T47D (cell line): ENCODE measurements at places on chromosomes 12 and 14.
A peak's percentile ranks its signal among the peaks of the same experiment; 100 is the strongest.

DNA sequence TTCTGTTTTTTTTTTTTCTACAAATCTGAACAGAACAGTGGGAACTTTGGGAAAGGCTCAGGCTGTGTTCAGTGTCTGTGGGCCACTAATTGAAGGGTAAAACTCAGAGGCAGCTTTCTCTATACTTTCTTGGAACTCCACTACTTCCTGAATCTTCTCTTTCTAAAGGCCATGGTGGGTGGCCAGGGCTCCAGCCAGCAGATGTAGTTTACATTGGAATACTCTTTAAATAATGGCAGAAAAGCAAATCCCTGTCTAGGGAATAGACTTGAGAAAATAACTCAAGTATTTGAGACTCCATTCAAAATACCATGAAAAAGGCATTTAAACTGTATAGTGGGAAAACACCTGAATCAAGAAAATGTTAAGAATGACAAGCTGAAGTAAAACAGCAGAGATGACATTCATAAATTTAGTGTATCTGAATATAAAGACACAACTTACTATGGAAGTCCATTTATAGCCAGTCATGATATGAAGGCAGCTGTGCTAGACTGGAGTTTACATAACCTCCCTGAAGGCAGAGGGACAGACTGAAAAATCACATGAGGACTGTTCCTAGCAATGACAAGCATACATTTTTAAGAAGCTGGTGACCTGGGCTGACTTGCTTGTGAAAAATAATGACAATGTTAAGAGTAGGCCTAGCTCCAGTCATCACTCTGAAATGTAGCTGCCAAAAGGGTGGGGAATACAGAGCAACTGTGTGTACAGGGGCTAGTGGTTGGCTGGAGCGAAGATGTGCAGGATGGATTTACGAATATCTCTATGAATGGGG lies 168.6 kb downstream of the STXBP6 start:
- no peak for DNase-seq

GRCh38 chr14:91123201-91123600 lies 9.3 kb downstream of the DGLUCY start:
- no peak for DNase-seq

GRCh38 chr14:98858158-98858557 lies 413.8 kb downstream of the BCL11B start:
- DNase-seq: no peak

- DNase-seq: no peak
These were observed 19.1 kb upstream of the AMN start for GRCh38 chr14:102903248-102903888.

GRCh38 chr12:103855896-103856657 lies 15.0 kb upstream of the NT5DC3 start:
- DNase-seq: no peak

- no peak for DNase-seq
These were observed 127.3 kb upstream of the CCND2 start for GRCh38 chr12:4145990-4146859.

- no peak for DNase-seq
These were observed 5.9 kb downstream of the SEC23A start for GRCh38 chr14:39097159-39097558.

GRCh38 chr12:82952946-82953345 lies 266.2 kb downstream of the TMTC2 start:
- DNase-seq: no peak

DNA sequence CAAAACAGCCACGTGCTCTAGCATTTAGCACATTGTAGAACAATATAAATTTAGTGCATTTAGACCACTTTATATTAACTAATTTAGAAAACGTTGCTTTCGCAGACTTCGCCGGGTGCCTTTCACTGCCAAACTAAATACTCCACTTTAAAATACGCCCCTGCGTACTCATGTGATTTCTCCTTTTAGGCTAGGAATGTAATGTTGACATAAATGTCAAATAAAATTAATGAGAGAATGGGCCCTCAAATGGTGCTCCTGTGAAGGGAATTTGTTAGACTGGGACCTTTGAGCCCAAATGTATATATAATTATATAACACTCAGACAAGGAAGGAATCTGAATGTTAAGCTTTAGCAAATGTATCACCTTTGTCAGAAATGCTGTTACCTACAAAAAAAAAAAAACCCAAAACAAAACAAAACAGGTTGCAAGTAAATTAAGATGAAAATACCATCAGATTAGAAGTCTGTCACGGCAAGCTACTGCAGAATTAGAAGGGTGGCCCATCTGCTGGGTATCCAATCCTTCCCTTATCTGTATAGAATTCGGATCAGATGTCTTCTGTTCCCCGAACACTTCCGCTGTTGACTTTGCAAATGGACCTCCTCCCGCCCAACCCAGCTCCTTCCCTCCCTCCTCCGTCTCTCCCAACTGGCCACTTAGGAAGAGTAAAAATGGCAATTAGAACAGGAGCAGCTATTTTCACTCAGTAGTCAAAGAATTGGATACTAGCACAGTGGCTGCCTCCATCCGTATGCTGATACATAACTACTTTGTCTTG lies 159.3 kb upstream of the FOXN3 start:
- no peak for DNase-seq

- DNase-seq: no peak
These were observed 3.2 kb downstream of the KCNJ8 start for GRCh38 chr12:21771311-21771710.

DNA sequence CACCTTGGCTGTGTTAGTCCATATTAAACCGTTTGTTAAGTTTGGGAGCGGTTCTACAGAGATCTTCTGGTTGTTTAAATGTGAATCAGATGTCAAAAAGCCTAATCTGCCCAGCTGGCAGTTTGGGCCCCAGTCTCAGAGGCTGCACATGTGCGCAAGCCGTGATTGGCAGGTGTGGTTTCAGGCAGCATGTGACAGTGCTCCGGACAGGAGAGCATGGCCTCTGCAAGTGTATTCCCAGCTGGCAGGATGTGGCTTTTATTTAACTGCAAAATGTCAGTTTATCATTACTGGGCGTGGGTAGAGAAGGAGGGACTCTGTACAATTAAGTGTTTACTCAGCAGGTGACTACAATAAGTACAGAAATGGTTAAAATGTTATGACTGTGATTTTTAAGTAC lies 77.5 kb downstream of the PELI2 start:
- no peak for DNase-seq

- no peak for DNase-seq
These were observed 46.1 kb downstream of the MDM2 start for GRCh38 chr12:68854078-68854468.

- DNase-seq: no peak
These were observed 49.4 kb downstream of the MOK start for GRCh38 chr14:102255401-102256190.

- no peak for DNase-seq
These were observed 34.2 kb upstream of the TCL1B start for GRCh38 chr14:95651821-95652583.

GRCh38 chr14:102975662-102976061 lies 53.2 kb downstream of the AMN start:
- DNase-seq: no peak

- DNase-seq: no peak
These were observed 35.8 kb downstream of the CCNK start for GRCh38 chr14:99516871-99517642.

GRCh38 chr14:99612738-99613330 lies 8.8 kb upstream of the CCDC85C start:
- DNase-seq: no peak

GRCh38 chr12:128421375-128421774 lies 154.4 kb downstream of the TMEM132C start:
- DNase-seq: no peak

DNA sequence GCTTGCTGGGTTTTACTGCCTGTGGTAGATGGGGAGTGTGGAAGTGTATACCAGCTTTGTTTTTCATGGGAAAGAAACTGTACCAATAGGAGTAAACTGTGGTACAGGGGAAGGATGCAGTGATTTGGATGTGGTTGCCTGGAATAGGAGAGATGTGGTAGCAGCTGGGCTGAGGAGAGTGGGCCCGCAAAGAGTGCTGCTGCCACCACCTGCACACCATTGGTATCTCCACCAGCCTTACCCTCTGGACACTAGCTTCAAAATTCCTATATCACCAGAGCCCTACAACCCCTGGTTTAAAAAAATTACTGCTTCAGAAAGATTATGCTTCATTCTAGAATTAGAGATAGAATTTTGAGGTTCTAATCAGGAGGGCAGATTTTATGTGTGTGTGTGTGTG lies 53.6 kb downstream of the AKAP6 start:
- DNase-seq: no peak

DNA sequence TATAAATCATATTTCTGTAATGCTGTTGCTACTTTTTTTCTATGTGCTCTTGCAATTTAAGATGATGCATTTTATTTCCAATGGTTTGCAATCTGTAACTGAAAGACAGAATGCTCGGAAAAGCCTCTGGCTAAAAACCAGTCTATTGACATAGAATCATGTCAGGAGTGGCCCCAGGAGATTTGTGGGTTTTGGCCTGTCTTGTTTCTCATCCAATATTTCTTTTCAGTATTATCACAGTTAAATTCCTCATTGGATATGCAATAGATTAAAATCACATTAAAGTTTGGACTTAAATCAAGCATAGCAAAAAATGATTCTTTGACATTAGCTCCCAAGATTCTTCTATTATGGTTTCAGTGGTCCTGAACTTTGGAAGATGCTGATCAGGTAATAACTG lies 19.1 kb upstream of the SLC38A2 start:
- DNase-seq: no peak

DNA sequence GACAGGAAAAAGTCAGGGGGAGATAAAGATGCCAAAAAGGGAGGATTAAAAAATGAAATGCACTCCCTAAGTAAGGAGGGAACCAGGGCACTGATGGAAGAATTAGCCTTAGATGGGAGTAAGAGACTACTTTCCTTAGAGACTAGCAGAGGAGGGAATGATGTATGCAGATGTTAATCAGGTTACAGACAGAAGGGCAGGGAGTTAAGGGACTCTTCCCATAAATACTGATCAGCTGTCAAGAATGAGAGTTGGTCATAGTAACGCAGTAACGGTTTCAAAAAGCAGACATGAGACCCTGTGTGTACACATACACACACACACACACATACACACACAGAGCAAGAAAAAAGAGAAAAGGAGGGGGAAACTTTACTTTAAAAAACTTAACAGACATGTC lies 93.4 kb downstream of the PHLDA1 start:
- DNase-seq: no peak

- DNase-seq: no peak
These were observed 36.9 kb downstream of the BCL11B start for GRCh38 chr14:99234961-99235571.

DNA sequence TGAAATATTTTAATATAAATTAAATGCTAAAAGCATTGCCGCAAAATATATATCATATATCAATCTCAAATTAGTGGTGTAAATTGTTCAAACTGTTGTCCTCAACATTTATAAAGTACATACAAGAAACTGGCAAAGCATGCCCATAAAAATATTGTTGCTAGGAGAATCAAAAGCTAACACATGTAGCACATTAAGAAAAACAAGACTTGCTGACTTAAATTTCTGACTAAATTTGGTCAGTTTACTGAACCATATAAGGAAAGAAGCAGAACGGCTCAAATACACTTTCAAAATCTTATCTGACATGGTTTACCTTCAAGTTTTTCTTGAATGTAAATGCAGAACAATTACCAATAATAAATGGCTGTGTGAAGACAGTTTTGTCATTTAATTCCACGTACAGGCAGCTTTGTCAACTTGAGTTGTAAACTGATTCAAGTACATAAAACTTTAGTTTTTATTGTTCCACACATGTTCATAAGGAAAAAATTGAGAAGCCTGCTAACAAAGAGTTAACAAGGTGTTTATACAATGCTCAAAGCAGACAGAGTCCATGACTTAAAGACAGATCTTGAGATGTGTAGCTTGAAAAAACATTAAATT lies 50.4 kb downstream of the PPP1R12A start:
- peak; percentile 39 for DNase-seq

DNA sequence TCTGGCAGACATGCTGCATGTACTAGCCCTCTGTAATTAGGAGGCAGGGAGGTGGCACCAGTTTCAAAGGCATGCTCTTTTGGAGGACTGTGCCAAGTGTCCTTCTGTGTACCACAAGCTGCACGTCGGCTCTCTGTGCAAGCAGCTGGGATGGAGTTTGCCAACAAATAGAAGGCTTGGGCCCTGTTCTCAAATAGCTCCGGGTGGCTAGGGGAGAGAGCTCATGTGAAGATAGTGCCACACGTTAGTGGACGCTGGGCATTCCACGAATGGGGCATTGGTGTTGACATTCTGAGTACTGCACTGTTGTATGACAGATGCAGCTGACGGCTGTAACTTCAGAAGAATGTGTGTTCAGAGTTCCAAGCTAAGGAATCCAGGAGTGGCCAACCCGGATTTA lies 4.4 kb downstream of the AACS start:
- peak; percentile 42 for DNase-seq

GRCh38 chr14:96661244-96661969 lies 135.8 kb upstream of the VRK1 start:
- no peak for DNase-seq

DNA sequence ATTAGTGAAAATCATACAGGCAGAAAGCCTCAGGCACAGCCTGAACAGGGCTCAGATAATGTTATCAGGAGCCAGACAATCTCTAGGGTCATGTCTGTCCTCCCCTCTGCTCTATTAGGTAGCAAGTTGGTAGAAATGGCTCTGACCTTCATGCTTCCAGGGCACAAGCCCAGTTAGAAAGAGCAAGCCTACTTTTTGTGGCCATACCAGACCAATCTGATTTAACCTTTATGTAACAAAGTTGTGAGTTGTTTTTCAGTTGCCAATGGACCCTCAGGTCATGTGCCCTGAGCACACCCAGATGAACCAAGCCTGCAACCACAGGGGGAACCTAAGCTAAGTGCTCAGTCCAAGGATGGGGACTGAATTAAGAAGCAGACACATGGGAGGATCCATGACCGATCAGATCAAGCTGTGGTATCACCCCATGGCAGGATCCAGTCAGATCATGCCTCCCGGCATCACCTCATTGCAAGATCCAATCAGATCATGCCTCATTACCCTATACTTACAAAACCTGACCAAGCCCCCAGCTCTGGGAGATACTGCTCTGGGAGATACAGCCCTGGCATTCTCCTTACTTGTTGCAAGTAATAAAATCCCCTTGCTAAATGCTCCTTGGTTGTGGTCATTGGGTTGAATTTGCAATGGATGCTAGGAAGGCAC lies 18.8 kb upstream of the HIGD1C start:
- DNase-seq: no peak

DNA sequence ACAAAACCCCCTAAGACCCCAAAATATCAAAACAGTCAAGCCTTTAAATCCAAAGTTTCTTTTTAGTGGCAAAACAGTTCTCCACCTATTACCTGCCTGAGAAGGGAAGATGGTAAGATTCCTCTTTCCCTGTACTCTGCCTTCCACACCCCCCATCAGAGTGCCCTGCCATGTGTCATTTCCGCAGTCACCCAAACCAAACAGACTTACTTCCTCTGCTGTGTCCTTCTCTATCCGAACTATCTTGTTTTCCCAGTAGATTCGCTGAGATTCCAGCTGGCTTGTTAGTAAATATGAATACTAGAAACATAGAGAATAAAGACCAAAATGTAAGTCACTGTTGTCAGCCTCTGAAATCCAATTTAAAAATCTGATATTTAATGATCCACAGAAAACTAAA lies 30.4 kb downstream of the BRAP start:
- DNase-seq: no peak
